ENCODE measurements at places on chromosomes 7 and 10.

GRCh38 chr10:17415046-17415658 lies 39.2 kb downstream of the ST8SIA6 start:
- no peak for DNase-seq

DNA sequence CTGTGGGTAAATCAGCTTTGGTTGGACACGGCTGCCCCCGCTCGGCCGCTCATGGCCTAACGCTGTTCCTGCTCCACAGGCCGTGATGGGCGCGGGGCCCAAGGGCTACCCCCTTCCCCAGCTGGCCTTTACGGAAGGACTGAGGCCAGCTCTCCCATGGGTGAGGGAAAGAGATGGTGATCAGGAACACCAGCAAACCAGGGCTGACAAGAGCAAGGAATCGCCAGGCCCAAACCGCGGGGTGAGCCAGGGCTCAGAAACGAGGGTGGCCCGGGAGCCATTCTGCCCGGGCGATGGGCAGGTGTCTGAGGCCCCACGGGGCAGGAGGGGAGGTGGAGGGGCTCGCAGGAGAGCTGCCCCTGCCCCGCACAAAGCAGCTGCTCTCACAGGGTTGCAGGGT lies 26.6 kb downstream of the GPER1 start:
- no peak for DNase-seq

DNA sequence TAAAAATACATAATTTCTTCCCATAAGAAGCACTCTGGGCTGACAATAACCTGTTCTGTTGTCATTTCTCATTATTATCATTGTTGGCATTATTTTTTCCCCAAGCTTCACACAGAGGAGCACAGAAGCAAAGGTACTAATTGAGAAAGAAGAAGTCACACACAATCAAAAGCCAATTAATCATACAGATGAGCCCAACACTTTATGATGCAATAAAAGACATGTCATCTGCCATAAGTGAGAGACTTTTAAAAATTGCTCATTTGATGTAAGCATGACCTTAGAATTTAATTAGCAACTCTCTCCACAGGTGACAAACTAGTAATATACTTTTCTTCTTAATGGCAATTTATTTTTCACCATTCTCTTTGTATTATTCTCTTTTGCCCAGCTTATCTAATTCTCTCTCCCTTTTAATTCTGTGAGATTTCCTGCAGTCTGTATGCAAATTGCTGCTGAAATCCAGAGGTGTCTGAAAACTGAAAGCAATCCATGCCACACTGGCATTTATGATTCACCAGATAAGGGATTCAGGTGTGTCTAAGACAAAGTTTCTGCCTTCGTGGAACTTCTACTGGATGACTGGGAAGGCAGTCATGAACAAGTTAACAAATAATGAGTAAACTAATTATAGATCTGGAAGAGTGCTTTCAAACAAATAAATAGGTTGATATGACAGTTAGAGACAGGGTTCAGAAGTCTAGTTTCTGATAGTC lies 203.5 kb downstream of the CHCHD3 start:
- DNase-seq: no peak

GRCh38 chr7:1078985-1079384 lies 8.9 kb upstream of the GPER1 start:
- no peak for DNase-seq

GRCh38 chr7:51640841-51641240 lies 324.2 kb upstream of the COBL start:
- DNase-seq: no peak

GRCh38 chr10:17648243-17649035 lies 4.5 kb downstream of the STAM start:
- DNase-seq: no peak

- no peak for DNase-seq
Observed at GRCh38 chr7:2445047-2445446, 31.2 kb downstream of the GRIFIN start.

DNA sequence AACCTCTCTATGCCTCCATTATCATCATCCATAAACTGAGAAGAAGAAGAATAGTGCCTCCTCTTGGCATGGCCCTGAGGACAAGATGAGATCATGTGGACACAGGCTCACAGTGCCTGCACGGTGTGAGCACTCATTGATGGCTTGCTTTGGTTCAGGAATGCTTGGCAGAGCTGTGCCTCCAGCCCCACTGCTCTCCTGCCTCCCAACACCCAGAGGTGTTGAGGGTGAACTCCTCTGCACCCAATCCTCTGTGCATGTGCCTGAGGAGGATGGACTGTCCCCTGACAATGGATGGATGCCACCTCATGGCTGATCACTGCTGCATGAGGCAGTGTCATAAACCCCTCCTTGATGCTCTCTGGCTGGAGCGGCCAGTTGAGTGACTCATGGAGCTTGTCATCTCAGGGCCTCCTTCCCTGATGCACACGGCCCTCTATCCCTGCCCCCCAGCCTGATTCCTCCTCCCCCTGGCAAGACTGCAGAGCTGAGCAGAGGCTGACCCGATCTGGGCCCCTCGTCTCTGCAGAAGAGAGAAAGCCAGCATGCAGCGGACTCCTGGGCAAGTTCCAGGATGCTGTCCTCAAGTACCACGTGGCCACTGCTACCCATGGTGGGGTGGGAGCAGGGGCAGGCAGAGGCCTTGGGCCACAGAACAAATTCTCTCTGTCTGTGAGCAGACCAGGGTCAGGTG lies 136.3 kb downstream of the KCNMA1 start:
- peak; percentile 98 for DNase-seq

DNA sequence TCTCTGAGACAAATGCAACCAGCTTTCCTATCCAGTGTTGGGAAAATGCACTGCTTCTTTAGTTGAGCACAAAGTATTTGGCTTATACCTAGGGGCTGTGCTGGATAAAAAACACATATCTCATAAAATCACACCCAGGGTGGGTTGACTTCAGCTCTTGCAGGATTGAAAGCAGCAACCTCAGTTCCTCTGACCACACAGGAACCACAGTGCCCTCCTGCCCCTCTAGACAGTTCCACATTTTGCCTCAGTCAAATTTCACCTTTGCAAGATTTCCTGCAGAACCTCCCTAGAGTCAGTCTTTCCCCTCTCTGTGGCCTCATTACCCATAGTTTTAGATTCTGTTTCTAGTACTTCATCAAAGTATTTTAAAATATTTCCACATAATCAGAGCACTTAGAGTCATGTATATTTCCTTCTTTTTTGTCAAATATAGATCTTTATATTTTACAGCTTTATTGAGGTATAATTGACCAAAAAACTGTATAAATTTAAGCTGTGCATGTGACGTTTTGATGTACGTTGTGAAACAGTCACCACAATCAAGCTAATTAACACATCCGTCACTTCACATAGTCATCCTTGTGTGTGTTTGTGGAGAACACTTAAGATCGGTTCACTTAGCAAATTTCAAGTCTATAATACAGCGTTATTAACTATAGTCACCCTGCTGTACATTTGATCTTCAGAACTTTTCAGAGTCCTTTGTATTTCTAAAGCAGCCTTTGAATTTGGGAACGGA lies 37.0 kb upstream of the EGR2 start:
- no peak for DNase-seq

DNA sequence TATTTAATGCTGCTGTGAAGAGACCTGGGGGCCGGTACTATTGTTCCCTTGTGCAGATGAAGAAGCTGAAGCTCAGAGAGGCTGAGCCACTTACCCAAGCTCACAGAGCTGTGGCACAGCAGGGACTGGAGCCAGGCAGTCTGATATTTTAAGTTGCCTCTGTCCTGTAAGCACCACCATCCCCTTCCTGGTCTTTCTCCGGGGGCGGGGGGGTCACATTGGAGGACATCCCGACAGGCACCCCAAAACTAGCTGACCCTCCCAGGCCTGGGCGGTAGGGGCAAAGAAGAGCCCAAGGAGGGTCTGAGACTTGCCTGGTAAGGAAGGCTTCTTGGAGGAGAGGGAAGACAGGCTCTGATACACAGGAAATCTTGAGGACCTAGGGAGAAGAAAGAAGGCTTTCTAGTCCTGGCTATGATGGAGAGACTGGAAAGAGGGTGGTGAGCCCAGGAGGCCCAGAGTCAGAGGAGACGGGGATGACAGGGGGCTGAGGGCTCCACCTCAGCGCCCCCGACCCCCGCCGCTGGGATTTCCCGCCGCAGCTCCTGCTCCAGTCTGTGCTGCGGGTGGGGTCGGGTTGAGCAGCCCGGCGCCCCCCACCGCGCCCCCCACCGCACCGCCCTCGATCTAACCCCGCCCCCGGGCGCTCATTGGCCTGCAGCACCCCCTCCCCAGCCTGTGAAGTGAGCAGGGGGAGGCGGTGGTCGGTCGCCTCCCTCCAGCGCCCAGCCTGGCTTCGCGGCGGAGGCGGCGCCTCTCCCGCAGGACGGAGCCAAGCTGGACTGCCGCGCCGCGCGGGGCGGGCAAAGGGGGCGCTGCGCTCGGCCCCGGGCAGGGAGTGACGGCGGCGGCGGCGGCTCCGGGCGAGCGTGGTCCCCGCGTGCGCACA lies at the start of gene ADCYAP1R1:
ADCYAP1R1 (plus strand) TSS at position 711 of the 889 bp plus-strand sequence. CDS start 10,957 bp downstream, outside the sequence.
- DNase-seq: no peak

GRCh38 chr7:55278321-55278720 lies 86.8 kb upstream of the LANCL2 start:
- no peak for DNase-seq

GRCh38 chr7:82375713-82376112 lies 67.9 kb downstream of the CACNA2D1 start:
- DNase-seq: no peak

DNA sequence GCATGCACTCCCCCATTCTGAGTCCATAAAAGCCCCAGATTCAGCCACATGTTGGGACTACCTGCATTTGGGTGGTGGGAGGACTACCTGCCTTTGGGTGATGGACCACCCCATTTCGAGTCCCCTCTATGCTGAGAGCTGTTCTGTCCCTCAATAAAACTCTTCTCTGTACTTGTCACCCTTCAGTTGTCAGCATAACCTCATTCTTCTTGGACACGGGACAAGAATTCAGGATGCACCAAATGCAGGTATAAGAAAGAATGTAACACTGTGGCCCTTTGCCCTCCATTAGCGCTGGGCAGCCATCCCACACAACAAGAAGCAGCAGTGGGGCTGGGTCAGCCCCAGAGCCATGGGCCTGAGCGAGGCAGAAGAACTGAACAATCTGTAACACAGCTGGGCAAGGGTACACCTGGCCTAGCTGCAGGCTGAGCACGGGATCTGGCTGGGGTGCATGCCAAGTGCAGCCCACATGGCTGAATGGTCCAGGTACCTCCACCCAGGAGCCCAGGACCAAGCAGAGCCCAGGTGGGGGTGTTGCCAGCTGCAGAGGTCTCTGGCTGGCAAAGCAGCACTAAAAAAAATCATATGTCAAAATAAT lies 1344.3 kb upstream of the LRRTM3 start:
- DNase-seq: no peak

- peak; percentile 49 for DNase-seq
Observed at GRCh38 chr7:123615344-123615743, 13.7 kb downstream of the ASB15 start.

DNA sequence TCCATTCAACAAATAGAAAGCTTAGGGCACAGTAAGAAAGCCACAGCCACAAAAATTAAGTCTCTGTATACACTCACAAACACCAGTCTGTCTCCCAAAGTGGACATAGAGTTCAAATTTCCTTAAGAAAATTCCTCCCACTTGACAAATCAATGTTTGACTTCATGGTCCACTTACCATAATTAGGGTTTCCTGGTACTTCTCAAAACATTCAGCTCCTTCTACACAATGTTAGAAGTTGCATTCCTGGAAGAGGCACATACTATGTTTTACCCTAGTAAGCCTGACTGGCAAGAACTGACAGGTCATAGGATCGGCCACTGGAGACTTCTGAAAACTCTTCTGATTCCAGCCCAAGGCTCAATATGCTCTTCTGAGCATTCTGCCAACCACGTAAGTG lies 70.5 kb downstream of the CPXM2 start:
- no peak for DNase-seq

DNA sequence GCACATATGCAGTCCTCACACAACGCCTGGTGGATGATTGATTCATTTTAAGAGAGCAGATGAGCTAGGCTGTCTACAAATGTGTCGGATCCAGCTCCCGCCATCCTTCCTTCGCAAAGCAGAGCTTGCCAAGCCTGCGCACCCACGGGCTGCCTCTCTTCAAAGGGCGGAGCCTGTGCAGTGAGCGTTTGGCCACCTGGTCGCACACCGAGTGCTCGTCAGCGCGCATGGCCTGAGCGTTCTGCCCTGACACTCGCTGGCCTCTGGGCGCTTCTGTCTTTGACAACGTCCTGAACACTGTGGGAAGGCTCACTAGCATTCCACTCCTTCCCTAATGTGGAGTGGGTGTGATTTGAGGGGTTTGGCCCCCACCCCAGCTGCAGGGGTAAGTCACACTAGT lies 47.1 kb upstream of the TMEM72 start:
- DNase-seq: no peak

- DNase-seq: peak; percentile 76
Observed at GRCh38 chr10:43846187-43846680, 197.6 kb upstream of the ZNF32 start.

DNA sequence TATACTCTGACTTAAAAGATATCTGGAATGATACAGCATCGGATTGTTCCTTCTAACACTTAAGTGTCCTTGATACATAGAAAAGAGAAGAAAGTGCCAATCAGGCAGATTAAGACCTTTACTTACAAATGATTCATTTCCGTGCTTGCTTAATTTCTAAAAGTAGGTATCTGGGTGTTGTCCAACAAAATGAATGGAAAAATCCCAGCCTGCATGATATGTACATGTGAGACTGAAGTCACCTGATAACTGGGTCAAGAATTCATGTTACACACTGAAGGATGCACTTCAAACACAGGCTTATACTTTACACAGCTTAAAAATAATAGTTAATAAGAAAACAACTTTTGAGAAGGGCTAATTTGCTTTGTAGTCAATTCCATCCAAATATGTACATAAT lies 25.2 kb upstream of the PLXDC2 start:
- no peak for DNase-seq

- no peak for DNase-seq
Observed at GRCh38 chr10:130764651-130765050, 546.9 kb downstream of the TCERG1L start.

DNA sequence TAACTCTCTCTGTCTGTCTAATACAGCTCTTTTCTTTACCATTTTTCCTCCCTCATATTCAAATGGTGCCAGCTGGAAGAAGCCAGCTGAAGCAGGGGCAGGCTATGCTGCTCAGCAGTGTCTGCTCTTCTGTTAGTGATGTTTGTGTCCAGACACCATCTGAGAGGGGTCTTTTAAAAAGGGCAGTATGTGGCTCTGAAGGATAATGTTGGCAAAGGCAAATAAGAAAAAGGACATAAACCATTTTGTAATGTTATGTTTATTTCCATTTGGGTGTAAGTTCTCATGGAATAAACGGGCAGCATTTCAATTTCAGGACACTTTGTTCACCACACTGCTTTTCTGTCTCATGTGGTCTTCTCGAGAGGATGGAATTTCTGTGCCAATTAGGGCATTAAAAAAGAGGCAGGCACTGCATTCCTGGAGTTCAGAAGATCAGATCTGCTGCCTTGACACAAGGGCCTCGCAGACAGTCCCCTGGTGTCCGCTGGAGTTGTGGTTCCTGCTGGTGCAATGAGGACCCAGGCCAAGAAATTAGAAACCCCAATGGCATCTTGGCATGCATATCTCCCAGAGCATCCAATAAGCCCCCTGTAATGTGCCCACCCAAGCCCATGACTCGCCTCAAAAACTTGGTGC lies 109.0 kb upstream of the ELMO1 start:
- no peak for DNase-seq

- peak; percentile 49 for DNase-seq
Observed at GRCh38 chr7:26159243-26159642, 7.2 kb downstream of the NFE2L3 start.

- no peak for DNase-seq
Observed at GRCh38 chr7:73496626-73497025, 25.5 kb downstream of the BAZ1B start.

- no peak for DNase-seq
Observed at GRCh38 chr10:125331056-125331455, 170.7 kb upstream of the CTBP2 start.

- no peak for DNase-seq
Observed at GRCh38 chr10:954396-954795, 22.9 kb upstream of the LARP4B start.

GRCh38 chr7:47988496-47989386 lies 9.3 kb upstream of the HUS1 start:
- DNase-seq: no peak

Data from fibroblast of skin of back (primary cell).